ENCODE measurements at places on chromosomes 5 and 9. TPM values are rescaled to one million over a fixed set of nuclear protein-coding genes. Genes with fewer than 3 reads are reported as not detected.

GRCh38 chr5:28104080-28104479 lies 1065.7 kb upstream of the CDH9 start:
- no peak overlapping the region for H3K4me3 ChIP-seq
- no peaks in the 10 kb centered on the region for H3K27me3 ChIP-seq
- no peaks in the 10 kb centered on the region for H3K36me3 ChIP-seq
- no peaks in the 10 kb centered on the region for H3K4me1 ChIP-seq
- H3K27ac ChIP-seq = no peak overlapping the region

DNA sequence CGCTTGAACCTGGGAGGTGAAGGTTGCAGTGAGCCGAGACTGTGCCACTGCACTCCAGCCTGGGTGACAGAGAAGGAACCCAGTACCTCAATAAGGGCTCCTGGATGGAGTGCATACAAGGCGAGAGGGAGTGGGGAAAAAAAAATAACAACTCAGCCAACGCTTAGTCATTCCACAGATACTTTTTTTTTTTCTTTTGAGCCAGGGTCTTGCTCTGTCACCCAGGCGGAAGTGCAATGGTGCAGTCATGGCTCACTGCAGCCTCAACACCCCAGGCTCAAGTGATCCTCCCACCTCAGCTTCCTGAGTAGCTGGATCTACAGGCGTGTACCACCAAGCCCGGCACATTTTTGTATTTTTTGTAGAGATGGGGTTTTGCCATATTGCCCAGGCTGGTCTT lies 59.5 kb upstream of the GGTA1 start:
- no peaks in the 10 kb centered on the region for H3K36me3 ChIP-seq
- peaks cover 16% of the 10 kb centered on the region for H3K27me3 ChIP-seq
- peaks cover 15% of the 10 kb centered on the region for H3K4me1 ChIP-seq
- no peak for DNase-seq
- H3K27ac ChIP-seq = peak overlapping the region; percentile 58
- no peak overlapping the region for H3K4me3 ChIP-seq

GRCh38 chr5:180026734-180027458 lies 44.7 kb downstream of the RNF130 start:
- no peaks in the 10 kb centered on the region for H3K27me3 ChIP-seq
- no peak overlapping the region for H3K27ac ChIP-seq
- H3K4me1 ChIP-seq = no peaks in the 10 kb centered on the region

DNA sequence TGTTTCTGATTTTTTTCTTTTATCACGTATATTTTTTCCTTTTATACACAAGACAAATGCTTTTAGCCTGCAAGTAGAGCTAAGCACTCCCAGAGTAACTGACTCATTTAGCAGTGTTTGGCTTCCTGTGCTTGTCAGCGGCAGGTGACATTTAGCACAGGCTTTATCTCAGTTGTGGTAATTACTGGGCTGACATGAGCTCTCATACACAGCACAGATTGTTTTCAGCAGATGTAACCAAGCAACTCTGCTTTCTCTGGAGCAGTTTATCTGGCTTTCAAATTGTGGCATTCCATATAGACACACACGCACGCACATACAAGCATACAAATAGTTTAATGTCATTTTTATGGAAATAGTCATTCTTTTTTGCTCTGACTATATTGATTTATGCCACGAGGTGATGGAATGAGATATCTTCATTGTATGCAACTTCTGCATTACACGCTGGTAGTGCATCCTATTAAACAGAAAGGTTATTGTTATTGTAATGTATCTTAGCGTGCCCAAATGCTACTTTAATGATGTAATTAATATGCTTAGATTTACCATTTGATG lies 379.0 kb upstream of the GRAMD2B start:
- no peak for DNase-seq
- H3K27ac ChIP-seq = no peak overlapping the region
- H3K27me3 ChIP-seq = no peaks in the 10 kb centered on the region
- no peaks in the 10 kb centered on the region for H3K4me1 ChIP-seq
- H3K4me3 ChIP-seq = no peak overlapping the region

DNA sequence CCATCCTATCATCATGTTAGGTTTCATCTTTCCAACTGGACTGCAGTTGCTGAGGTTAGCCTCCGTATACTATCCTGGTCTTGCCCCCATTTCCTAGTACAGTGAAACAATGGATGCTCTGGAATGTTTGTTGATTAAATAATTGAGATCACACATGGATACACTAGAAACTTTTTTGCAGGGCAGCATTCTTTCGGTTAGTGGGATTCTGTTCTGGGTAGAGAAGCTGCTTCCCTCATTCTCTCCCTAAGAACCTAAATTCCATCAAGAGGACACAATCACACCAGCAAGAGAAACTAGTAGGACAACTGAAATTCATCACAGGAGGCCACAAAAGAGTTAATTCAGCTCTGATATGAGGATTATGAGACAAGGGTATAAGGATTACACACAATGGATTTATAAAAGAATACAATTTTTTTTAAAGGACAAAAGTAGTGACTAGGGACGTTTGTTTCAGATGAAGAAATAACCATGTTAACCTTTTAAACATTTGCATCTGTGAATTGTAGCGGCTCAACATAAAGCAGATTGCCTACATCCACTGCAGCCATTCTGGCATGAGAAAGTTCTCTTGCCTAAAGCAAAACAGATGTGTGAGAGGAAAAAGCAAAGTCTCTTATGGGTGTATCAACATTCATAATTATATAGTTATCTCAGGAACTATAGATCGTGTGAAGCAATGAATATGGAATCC lies 162.7 kb upstream of the LHFPL2 start:
- no peak overlapping the region for H3K4me3 ChIP-seq
- H3K27me3 ChIP-seq = no peaks in the 10 kb centered on the region
- no peak overlapping the region for H3K27ac ChIP-seq
- H3K36me3 ChIP-seq = peaks cover 15% of the 10 kb centered on the region
- H3K4me1 ChIP-seq = peaks cover 11% of the 10 kb centered on the region
- no peak for DNase-seq

DNA sequence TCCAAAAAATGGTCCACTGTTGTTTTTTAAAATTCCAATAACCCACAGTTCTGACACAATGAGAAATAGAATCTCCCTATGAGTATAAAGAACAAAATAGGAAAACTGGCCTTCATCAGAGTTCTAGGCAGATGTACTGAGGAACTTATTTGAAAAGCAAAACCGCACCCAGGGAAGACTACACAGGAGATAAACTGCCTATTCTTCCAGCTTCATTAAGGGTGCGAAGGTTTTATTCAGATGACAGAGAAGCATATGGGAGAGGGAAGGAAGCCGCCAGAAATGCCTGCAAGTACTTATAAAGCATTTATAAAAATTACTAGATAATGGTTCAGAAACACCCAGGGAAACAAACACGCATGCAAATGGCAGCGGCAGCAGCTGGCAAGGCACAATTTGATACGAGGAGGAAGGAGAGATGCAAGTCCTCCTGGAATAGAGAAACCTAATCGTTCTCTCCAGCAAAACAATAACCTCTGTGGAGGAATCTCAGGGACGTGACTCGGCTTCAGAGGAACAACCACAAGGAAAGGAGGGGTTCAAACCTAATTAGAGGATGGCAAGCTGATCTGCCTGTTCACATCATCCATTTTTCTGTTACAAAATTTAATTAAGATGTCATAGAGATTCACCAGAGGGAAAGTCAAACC lies 9.0 kb downstream of the TTLL11 start:
- no peaks in the 10 kb centered on the region for H3K36me3 ChIP-seq
- DNase-seq = no peak
- no peak overlapping the region for H3K4me3 ChIP-seq
- no peak overlapping the region for H3K27ac ChIP-seq
- H3K4me1 ChIP-seq = peaks cover 4% of the 10 kb centered on the region
- no peaks in the 10 kb centered on the region for H3K27me3 ChIP-seq

DNA sequence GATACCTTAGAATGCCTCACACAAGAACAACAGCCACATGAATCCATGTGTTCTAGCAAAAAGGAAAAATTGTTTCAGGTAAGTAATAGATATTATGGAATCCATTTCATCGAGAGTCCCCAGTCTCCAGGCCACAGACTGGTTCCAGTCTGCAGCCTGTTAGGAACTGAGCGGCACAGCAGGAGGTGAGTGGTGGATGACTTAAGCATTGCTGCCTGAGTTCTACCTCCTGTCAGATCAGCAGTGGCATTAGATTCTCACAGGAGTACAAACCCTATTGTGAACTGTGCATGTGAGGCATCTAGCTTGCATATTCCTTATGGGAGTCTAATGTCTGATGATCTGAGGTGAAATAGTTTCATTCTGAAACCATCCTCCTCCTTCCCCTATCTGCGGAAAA lies 207.0 kb downstream of the CSNK1G3 start:
- H3K36me3 ChIP-seq = no peaks in the 10 kb centered on the region
- no peak overlapping the region for H3K27ac ChIP-seq
- no peak overlapping the region for H3K4me3 ChIP-seq
- no peak for DNase-seq
- no peaks in the 10 kb centered on the region for H3K27me3 ChIP-seq
- no peaks in the 10 kb centered on the region for H3K4me1 ChIP-seq

DNA sequence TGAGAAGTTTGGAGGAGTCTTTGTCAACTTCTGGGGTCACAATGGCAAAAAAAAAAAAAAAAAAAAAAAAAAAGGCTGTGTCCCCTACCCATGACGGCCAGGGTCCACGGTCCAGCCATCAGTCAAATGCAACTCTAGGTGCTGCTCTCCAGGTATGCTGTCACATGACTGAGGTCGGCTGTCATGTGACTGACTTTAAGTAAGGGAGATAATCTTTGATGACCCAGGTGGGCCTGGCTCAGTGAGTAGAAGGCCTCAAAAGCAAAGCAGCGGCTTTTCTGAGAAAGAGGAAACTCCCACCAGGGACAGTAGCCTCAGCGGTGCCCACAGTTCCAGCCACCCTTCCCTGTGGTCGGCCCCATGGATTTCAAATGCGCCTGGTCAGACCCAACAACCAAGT lies 117.7 kb downstream of the ROR2 start:
- H3K4me1 ChIP-seq = no peaks in the 10 kb centered on the region
- H3K36me3 ChIP-seq = no peaks in the 10 kb centered on the region
- no peak for DNase-seq
- no peaks in the 10 kb centered on the region for H3K27me3 ChIP-seq

- no peak overlapping the region for H3K27ac ChIP-seq
- H3K4me1 ChIP-seq = no peaks in the 10 kb centered on the region
- H3K36me3 ChIP-seq = no peaks in the 10 kb centered on the region
- H3K27me3 ChIP-seq = no peaks in the 10 kb centered on the region
- no peak overlapping the region for H3K4me3 ChIP-seq
These were observed 106.1 kb downstream of the IRX1 start for GRCh38 chr5:3701694-3702093.

- H3K27ac ChIP-seq = no peak overlapping the region
- DNase-seq = no peak
- H3K27me3 ChIP-seq = peaks cover 24% of the 10 kb centered on the region
- no peaks in the 10 kb centered on the region for H3K4me1 ChIP-seq
These were observed 117.3 kb upstream of the LPCAT1 start for GRCh38 chr5:1641041-1641440.

- DNase-seq = no peak
- no peak overlapping the region for H3K4me3 ChIP-seq
- H3K27me3 ChIP-seq = peaks cover 20% of the 10 kb centered on the region
- H3K4me1 ChIP-seq = no peaks in the 10 kb centered on the region
- no peak overlapping the region for H3K27ac ChIP-seq
These were observed 227.5 kb downstream of the AGTPBP1 start for GRCh38 chr9:85514256-85514655.

DNA sequence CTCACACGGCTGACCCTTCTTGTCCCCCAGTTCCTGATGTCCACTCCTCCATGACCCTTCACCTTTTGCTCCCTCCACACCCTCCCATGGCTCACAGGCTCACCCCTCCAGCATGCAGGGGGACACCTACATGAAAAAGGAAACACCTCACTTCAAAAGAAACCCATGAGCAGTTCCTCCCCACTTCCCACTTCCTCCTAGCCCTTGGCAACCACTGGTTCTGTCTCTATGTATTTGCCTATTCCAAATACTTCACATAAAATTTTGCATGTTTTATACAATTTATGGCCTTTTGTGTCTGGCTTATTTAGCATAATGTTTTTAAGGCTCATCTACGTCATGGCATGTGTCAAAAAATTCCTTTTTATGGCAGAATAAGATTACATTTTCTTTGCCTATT lies 100.2 kb upstream of the S1PR3 start:
- H3K36me3 ChIP-seq = no peaks in the 10 kb centered on the region
- no peak overlapping the region for H3K27ac ChIP-seq
- DNase-seq = no peak
- H3K4me1 ChIP-seq = peaks cover 9% of the 10 kb centered on the region

DNA sequence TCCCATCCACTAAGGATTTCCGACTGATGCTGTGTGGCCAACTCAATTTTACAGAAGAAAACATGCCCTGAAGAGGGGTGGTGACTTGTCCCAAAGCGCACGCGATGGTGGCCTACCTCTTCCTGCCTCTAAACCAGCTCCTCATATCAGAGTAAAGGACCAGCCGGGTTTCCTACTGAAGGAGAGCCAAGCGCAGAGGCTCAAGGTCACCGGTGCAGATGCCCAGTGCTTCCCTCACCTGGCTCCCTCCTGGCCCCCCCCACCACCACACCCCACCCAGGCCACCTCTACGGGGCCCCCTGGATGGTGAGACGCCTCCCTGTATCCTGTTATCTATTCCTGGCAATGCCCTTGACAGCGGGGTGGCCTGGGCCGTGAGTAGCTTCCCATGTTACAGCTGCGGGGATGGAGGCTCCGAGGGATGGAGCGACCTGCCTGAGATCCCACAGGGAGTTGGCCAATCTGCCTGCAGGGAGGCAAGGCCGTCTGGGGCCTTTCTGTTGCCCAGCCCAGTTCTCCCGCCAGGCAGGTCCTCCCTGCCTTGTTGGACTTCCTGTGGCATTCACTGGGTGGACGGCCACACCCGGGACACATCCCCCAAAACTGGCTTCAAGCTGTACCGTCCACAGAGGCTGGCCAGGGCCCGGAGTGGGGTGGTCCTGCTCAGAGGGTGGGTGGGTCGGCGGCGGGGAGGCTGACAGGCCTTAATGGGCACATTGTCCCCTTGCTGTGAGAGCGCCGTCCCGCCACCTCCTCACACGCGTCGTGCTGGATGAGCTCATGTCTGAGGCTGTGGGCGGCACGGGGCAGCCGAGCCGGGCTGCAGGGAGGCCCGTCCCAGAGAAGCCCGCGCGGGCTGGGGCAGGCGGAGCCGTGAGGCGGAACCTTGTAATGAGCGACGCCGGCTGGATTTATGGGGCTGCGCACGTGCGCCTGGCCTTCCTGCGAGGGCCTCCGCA lies 72.5 kb downstream of the MACROH2A1 start:
- H3K4me1 ChIP-seq = no peaks in the 10 kb centered on the region
- no peaks in the 10 kb centered on the region for H3K36me3 ChIP-seq
- no peak overlapping the region for H3K27ac ChIP-seq
- no peaks in the 10 kb centered on the region for H3K27me3 ChIP-seq

TAF11L13 gene
- polyA plus RNA-seq = not detected

DEPDC1B gene
- polyA plus RNA-seq = not detected

BRINP1 gene
- not detected for polyA plus RNA-seq

SPINK1 gene
- not detected for polyA plus RNA-seq
